ENCODE measurements at places on chromosomes 7 and 10.

DNA sequence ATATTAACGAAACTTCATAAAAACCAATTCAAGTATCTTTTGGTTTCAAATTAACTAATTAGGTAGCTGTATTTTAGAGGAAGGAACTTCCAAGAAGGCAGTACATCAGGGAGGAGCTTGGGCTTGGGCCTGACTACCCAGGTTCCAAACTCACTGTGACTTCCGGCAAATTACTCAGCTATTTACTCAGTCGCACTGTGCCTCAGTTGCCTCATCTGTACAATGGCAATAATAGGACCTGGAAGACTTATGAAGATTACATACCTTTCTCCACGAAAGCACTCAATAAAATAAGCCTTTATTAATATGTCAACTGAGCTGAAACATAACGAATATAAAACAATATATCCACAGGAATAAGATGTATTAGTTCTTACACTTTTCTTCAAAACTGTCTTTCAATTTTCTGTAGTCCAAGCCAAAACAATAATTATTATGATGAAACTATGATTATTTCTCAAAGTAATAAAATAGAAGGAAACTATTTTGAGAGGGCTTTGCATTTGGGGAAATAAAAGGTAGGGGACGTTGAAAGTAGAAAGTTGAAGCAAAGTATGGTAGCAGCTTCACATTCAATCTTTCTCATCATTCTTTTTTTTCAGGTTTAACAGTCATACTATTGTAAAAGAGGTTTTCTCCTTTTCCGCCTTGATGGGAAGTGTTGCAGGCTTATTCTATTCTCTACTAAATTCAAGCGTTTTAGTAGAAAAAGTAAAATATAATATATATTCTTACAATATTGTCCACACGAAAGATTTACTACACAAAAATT, 10.5 kb upstream of the EBLN1 start:
- peak overlapping the region; percentile 83 for H3K4me3 ChIP-seq
- H3K27ac ChIP-seq: peak overlapping the region; percentile 65
- H3K27me3 ChIP-seq: peaks cover 10% of the 10 kb centered on the region
- no peak for DNase-seq
- peaks cover 23% of the 10 kb centered on the region for H3K4me1 ChIP-seq

- peaks cover 30% of the 10 kb centered on the region for H3K4me1 ChIP-seq
- no peaks in the 10 kb centered on the region for H3K27me3 ChIP-seq
- DNase-seq: peak; percentile 13
Observed at GRCh38 chr10:844552-844951, 87.0 kb downstream of the LARP4B start.

- DNase-seq: no peak
- no peaks in the 10 kb centered on the region for H3K36me3 ChIP-seq
- no peak overlapping the region for H3K27ac ChIP-seq
- H3K4me1 ChIP-seq: peaks cover 16% of the 10 kb centered on the region
- no peaks in the 10 kb centered on the region for H3K27me3 ChIP-seq
Observed at GRCh38 chr7:110922906-110923305, 168.0 kb upstream of the LRRN3 start.

GRCh38 chr7:149099058-149099457, 8.5 kb upstream of the ZNF786 start:
- H3K4me3 ChIP-seq: no peak overlapping the region
- no peaks in the 10 kb centered on the region for H3K4me1 ChIP-seq
- H3K27me3 ChIP-seq: no peaks in the 10 kb centered on the region
- H3K36me3 ChIP-seq: no peaks in the 10 kb centered on the region
- no peak overlapping the region for H3K27ac ChIP-seq
- no peak for DNase-seq

DNA sequence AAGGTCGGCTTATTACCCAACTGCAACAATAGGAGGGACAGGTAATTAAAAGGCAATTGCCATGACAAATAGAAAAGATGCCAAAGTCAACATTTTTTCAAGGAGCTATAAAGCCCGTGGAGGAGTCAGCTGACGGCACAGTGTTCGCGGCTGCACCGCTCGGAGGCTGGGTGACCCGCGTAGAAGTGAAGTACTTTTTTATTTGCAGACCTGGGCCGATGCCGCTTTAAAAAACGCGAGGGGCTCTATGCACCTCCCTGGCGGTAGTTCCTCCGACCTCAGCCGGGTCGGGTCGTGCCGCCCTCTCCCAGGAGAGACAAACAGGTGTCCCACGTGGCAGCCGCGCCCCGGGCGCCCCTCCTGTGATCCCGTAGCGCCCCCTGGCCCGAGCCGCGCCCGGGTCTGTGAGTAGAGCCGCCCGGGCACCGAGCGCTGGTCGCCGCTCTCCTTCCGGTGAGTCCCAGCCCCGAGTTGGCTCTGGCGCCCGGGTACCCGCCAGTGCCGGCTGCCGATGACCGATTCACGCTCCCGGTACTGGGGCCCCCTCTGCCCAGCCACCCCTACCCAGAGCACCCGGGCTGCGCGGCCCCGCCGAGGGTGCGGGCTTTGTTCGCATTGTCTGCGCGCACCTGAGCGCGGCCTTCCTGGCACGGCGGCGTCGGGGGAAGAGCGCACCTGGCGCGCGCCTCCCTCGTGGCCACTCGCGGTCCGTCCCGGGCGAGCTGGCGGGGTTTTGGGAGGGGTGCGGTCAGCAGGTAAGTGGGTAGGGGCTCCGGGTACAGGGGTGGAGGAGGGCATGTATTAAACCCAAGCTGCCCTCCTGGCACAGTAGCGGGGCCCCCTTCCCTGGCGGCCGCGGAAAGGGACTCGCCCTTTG, at the start of gene VWA2:
Gene VWA2 (plus strand): TSS at position 138 of the 877 bp plus-strand sequence. CDS start 9,460 bp downstream, outside the sequence.
- peak; percentile 60 for DNase-seq
- peaks cover 23% of the 10 kb centered on the region for H3K4me1 ChIP-seq
- no peaks in the 10 kb centered on the region for H3K36me3 ChIP-seq
- H3K27ac ChIP-seq: no peak within 1 kb of the TSS

- no peak overlapping the region for H3K27ac ChIP-seq
- H3K4me1 ChIP-seq: peaks cover 21% of the 10 kb centered on the region
- H3K4me3 ChIP-seq: no peak overlapping the region
- DNase-seq: no peak
- peaks cover 2% of the 10 kb centered on the region for H3K36me3 ChIP-seq
Observed at GRCh38 chr7:114812570-114812969, 109.3 kb upstream of the MDFIC start.

DNA sequence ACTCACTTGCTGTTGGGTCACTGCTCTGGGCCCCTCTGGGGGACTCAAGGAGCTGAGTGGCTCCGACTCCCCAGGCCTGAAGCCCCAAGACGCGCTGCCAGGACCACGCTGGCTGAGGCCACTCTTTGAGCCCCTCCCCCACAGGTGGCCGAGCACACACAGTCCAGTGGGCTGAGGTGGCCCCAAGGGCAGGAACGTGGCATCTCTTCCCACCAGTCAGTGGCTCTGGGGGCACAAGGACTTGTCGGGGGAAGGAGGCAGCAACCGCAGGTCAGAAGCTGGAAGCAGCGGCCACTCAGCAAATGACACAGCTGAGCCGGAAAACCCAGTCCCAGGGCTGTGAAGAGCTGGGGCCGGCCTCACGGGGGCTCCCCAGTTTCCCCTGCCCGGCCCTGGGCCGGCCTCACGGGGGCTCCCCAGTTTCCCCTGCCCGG, 24.1 kb downstream of the GRIFIN start:
- H3K36me3 ChIP-seq: no peaks in the 10 kb centered on the region
- peaks cover 10% of the 10 kb centered on the region for H3K4me1 ChIP-seq
- peaks cover 1% of the 10 kb centered on the region for H3K27me3 ChIP-seq
- H3K27ac ChIP-seq: no peak overlapping the region

DNA sequence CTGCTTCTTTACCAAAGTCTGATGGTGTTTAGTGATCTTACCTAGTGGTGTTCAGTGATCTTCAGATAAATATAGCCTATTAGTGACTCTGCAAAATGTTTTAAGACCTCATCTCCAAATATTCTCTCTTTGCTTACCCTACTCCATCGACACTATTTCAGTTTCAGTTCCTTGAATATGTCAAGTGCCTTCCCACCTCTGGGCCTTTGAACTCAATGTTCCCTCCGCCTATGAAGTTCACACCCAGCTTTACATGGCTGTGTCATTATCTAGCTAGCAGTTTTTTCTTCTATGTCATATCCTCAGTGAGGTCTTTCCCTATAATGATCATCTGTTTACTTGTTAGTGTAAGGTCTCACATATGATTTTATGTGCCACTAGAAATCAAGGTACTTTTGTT, 322.6 kb downstream of the DGKB start:
- DNase-seq: no peak
- no peak overlapping the region for H3K4me3 ChIP-seq
- H3K27ac ChIP-seq: no peak overlapping the region

- no peak for DNase-seq
- peaks cover 99% of the 10 kb centered on the region for H3K4me1 ChIP-seq
- peak overlapping the region; percentile 71 for H3K27ac ChIP-seq
- H3K27me3 ChIP-seq: no peaks in the 10 kb centered on the region
Observed at GRCh38 chr10:71743089-71743838, 23.7 kb upstream of the C10orf105 start.

- H3K4me3 ChIP-seq: no peak overlapping the region
- H3K4me1 ChIP-seq: peaks cover 4% of the 10 kb centered on the region
- DNase-seq: no peak
- H3K27ac ChIP-seq: no peak overlapping the region
- H3K36me3 ChIP-seq: no peaks in the 10 kb centered on the region
Observed at GRCh38 chr7:41777894-41778596, 75.2 kb upstream of the INHBA start.

DNA sequence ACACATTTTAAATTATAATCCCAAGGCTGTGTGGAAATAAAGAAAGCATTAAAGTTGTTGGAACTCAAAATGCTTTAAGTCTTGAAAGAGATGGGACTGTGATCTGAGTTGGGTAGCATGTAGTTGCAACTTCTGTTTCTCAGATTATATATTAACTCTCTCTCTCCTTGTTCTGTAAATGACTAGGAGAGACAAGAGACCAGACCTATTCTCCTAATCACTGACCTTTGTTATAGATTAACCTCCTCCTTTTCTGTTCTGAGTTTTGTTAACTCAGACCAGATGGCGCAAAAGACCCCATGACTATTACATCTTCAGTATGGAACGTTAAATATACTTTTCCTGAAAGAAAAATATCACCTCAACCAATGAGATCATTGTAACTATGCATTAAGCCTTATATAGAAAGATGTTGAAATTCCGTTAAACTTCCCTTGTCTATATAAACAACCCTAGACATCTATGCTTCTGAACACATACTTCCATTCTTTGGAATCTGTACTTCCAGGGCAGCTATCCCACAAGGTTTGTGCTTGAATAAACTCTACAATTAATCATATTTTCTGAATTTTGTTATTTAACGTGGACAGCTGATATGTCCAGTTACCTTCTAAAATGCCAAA, 143.5 kb upstream of the TRIM24 start:
- no peak for DNase-seq
- no peak overlapping the region for H3K27ac ChIP-seq
- H3K36me3 ChIP-seq: no peaks in the 10 kb centered on the region
- peaks cover 4% of the 10 kb centered on the region for H3K4me1 ChIP-seq
- no peak overlapping the region for H3K4me3 ChIP-seq

DNA sequence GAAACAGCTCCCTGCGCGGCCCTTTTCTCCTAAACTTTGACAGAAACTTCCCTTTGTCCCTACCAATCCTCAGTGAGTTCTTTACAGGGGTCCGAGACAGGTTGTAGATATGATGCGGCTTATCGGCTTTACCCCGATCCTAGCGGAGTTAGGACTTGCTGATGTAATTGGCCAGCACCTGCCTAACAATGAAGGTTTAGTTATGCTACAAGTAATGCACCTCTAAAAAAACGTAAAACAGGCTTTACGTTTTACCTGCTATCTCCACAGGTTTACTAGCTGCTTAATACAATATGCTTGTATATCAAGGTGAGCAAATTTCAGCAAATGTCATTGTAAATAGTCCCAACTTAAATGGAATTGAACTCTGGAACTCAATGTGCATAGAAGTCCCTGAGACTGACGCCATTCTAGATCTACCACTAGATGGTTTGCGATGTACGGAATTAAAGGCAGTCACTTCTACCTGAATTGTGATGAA, 697 bp upstream of the SNX13 start:
- DNase-seq: no peak
- H3K4me3 ChIP-seq: peak overlapping the region; percentile 94
- no peaks in the 10 kb centered on the region for H3K27me3 ChIP-seq
- H3K4me1 ChIP-seq: peaks cover 36% of the 10 kb centered on the region
